NAMALWA (cell line): ENCODE measurements at places on chromosomes 4 and X.

- peak; percentile 51 for DNase-seq
These were observed 31.1 kb downstream of the ACOX3 start for GRCh38 chr4:8409264-8410065.

DNA sequence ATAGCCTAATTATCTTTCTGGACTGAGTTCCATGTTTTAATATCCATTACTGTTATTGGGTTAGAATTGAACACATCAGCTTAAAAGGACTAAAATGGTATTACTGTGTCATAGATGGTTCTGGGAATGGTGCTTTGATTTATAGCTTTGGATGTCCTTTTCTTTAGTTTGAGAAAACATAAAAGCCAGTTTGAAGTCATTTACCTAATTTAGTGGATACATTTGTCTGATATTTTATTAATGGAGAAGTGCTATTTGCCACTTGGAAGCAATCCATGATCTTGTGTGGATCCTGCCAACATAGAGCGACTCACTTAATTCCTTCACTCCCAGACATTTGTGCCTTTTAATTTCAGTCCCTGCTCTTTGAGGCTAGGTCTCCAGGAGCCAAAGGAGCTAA lies 212.4 kb upstream of the PACRGL start:
- no peak for DNase-seq

DNA sequence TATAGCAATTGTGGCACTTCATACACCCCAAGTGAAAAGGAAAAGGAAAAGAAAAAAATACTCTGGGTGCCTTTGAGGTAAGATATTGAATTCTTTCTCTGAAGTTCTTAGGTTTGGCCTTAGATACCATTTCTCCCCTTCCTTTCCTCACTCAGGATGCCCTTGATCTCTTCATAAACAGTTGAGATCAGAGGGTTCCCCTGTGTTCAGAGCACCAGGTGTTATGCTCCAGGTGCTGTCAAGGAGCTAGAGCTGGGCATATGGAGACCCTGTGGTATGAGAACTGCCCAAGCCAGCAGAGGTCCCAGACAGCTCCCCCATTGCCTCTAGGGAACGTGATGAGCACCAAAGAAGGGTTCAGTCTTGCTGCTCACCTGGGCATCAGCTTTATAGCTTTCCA lies 17.1 kb upstream of the CD40LG start:
- DNase-seq: no peak

DNA sequence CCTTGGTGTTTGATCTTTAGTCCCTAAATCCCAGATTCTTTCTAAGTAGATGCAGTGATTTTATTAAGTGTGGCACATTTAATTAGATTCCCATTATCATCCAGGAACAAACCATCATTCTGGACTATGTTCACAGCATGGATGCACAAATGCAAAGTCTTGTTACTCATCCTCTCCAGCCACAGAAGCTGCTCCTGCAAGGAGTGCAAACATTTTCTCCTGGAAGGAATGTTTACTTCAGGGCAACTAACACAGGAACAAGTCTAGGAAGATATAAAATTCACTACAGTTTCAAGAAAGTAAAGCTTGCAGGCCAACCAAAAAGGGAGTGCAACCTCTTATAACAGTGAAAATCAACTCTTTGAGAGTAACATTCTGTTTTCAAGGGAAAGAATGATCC lies 106.0 kb downstream of the IQCM start:
- no peak for DNase-seq

DNA sequence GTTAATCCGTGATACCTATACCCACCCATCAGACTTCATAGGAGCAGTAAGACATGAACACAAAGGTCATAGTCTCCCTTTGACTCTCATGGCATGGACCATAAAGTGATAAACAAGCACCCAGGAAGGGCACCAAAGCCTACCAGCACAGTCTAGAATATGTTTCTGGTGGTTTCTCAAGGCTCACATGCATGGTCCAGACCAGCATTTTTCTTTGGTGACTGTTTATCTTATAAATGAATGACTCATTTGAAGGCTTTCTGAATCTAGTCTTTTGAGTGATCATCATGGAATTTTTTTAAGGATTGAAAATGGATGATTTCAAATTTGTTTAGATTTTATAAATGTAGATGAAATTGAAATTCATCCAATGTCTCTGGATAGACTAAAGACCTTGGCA lies 32.0 kb upstream of the AMELX start:
- DNase-seq: no peak
